ENCODE measurements at places on chromosomes 7 and 10. TPM values are rescaled to one million over a fixed set of nuclear protein-coding genes. Genes with fewer than 3 reads are reported as not detected.

- DNase-seq: peak; percentile 25
Measured at GRCh38 chr10:121928528-121928884, 675 bp upstream of the ATE1 start.

The OR2A1 gene
- not detected for total RNA-seq

The TRIM50 gene
- total RNA-seq: 0.33 TPM

- DNase-seq: no peak
Measured at GRCh38 chr7:54189330-54189729, 352.8 kb upstream of the VSTM2A start.

The SPACDR gene
- 0.88 TPM for total RNA-seq

DNA sequence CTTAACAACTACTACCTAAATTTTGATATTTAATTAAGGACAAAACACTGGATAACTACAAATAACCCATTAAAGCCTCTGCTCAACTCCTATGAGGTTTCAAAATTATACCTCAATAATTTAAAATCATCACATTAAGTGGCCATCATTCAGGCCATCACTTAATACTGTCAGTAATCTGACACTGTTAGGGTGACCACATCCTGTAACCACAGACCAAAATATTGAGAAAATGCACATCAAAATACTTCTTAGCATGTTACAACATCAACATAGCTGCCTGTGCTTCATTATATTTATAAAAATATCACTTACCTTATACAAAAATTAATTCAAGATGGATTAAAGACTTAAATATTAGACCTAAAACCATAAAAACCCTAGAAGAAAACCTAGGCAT, 23.3 kb downstream of the SEM1 start:
- DNase-seq: no peak

DNA sequence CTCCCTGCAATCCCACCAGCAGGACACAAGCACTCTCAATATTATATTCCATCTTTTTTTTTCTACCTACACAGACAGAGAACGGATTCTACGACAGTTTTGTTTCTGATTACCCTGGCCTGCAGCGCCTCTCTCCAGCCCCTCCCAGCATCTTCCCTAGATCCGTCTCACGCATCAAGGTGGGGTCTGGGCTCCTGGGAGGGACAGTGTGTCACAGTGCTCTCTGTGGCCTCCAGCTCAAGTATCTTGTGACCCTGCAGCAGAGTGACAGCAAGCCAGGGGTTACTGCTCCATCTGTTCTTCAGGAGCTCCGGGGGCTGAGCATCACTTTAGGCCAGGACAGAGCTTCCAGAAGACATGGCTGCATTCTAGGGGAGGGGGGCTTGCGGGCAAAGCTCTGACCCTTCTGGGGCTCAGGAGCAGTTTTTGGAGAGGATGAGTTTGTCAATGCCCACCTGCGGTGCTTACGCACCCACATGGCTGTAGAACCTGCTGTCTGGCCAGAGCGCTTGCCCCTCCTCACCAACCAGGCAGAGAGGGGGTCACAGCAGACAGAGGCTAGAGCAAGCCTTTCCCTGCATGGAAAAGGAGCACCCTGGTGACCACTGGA, 22.6 kb downstream of the MYO1G start:
- no peak for DNase-seq

- DNase-seq: no peak
Measured at GRCh38 chr7:112509402-112509801, 28.6 kb downstream of the LSMEM1 start.

GRCh38 chr7:891291-891690, 14.9 kb downstream of the GET4 start:
- no peak for DNase-seq

The HOXA1 gene
- not detected for total RNA-seq
